ENCODE measurements at places on chromosomes 1 and 21. TPM values are rescaled to one million over a fixed set of nuclear protein-coding genes. Genes with fewer than 3 reads are reported as not detected.

Gene RPF1
- total RNA-seq, result 61.2 TPM

Gene CFHR3
- total RNA-seq, result not detected

Gene UMODL1
- total RNA-seq, result not detected

Gene NENF
- total RNA-seq, result 180 TPM

Gene CLEC20A
- total RNA-seq, result not detected

Gene CYP2J2
- total RNA-seq, result not detected

Gene NCF2
- total RNA-seq, result 0.51 TPM

Gene ILDR2
- total RNA-seq, result not detected

Gene HRNR
- 0.06 TPM for total RNA-seq

Gene KCND3
- 13.5 TPM for total RNA-seq

Gene ADORA3
- total RNA-seq, result 0.90 TPM

Gene SEMA4A
- 4.1 TPM for total RNA-seq

Gene FABP3
- 28.2 TPM for total RNA-seq

Gene STYXL2
- total RNA-seq, result not detected

Gene RHEX
- 6.4 TPM for total RNA-seq
